ENCODE measurements at places on chromosomes 16 and 17. TPM values are rescaled to one million over a fixed set of nuclear protein-coding genes. Genes with fewer than 3 reads are reported as not detected.
A peak's percentile ranks its signal among the peaks of the same experiment; 100 is the strongest.

- DNase-seq: no peak
Measured at GRCh38 chr16:1772362-1772907, at the start of gene EME2. TSS of gene EME2 (plus strand) at chr16:1772810. CDS start at chr16:1773228, 418 bp downstream.

GRCh38 chr16:50202926-50203624 is 50.0 kb downstream of the TENT4B start:
- DNase-seq: no peak

DNA sequence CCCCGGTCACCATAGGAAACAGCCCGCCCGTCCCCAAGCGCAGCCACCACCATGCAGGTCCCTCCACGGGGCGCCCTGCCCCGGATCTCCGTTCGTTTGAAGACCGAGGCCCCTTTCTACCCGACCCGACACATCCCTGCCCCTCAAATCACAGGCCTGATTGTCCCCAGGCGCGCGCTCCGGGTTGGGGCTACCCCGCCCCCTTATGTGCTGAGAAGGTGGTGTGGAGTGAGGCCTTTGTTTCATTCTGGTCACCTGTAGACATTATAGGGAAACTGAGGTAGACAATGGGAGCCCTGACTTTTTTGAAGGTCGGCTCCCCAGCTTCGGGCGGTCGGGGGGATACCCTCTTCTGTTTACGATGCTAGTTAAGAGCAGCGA is 763 bp upstream of the ACTG1 start:
- DNase-seq: peak; percentile 59

GRCh38 chr17:45775148-45775547 is 9.0 kb upstream of the CRHR1 start:
- no peak for DNase-seq

GRCh38 chr17:74624131-74624530 is 593 bp upstream of the CD300E start:
- no peak for DNase-seq

- DNase-seq: peak; percentile 80
Measured at GRCh38 chr16:70715055-70715858, 29.4 kb upstream of the MTSS2 start.

DNA sequence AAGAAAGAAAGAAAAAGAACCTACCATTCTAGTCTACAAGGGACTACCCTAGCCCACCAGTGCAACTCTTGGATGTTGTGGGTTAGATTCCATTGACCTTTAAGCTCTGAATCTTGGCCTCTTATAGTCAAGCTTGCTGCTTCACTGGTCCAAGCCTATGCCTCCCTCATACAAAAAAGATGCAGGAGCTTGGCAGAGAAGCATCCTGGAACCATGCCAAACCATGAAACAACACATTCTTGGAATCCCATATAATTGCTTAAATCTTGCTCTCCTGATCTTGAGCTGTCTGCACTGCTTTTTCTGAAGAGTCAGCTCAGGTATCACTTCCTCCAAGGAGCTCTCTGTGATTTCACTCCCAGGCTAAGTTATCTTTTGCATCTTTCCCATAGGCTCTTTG is 117.9 kb upstream of the GPR139 start:
- DNase-seq: no peak

GRCh38 chr16:87297918-87298631 is 19.1 kb downstream of the C16orf95 start:
- DNase-seq: no peak

DNA sequence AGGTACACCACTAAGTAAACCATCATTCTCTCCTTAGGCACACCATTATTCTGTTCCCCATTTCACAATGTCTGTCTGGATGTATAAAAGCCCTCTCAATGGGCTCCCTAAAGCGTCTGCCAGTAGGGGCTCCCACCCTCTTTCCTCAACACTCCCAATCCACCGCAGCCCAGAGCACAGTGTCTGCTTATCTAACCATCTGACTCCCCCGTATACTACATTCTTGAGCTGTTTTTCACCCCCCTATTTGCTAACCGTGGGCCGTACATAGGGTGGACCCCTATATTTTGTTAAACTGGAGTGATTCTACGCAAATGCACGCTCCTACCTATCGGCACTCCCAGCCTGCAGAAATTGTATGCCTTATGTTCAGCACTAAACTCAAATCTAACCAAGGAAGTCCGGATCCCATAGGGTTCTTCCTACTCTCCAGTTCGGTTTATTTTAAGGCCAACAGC is 685 bp upstream of the PSMD3 start:
- DNase-seq: no peak

DNA sequence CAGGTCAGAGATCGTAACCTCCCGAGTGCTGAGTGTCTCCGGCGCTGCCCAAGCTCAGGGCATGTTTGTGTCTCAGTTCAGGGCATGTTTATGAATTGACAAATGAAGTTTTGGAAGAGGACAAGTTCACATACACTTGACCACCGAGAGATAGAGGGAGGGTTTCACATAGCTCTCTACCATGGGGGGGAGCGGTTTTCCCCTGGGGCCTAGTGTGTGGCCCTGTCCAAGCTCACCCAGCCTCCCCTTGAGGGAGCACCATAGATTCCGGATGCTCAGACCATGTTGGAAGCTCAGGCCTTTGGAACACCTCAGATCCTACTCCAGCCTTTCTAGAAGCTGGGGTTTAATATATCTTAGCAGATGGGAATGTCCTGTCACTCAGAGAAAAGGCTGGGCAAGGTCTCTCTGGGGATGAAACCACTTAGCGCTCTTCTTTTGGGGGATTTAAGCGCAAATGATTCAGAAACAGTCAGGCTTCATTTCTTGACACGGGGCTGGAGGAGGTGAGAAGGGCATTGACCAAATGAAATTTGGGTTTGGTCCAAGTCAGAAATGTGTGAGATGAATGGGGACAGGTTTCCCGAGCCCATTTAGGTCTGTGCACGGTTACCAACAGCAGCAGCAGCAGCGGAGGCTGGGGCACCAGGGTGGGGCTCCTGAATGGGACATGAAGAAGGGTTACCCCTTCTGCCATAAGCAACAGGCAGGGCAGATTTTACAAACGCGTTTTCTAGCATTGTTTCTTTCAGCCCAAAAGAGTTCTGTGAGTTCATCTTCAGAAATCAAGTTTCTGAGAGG is 96.6 kb downstream of the METRNL start:
- DNase-seq: no peak

DNA sequence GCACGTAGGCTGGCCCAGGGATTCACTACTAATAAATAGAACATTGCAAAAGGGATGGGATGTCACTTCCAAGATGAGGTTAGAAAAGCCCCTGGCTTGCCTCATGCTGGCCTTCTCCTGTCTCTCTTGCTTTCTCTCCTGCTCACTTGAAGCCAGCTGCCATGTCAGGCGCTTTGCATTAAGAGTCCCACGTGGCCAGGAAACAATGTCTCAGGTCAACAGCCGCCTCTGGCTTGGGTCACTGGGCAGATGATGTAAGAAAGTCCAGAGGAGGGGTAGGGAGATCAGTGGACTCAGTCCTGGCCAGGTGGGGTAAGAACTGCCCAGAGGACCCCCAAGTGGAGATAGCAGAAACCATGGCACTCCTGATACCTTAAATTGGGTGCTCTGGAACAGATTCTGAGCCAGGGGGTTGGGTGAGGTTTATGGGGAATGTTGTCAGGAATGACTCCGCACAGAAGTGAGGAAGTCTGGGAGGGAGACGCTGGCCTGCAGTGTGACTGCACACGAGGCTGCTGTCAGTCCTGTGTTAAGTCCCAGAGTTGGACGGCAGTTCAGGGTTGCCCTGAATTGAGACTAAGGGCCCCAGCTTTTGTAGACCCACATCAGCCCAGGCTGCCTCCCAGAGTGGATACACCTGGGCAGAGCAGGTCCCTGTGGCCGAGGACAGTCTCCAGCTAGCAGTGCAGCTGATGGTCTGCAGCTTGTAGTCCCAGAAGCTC is 17.7 kb downstream of the C16orf82 start:
- DNase-seq: no peak

DNA sequence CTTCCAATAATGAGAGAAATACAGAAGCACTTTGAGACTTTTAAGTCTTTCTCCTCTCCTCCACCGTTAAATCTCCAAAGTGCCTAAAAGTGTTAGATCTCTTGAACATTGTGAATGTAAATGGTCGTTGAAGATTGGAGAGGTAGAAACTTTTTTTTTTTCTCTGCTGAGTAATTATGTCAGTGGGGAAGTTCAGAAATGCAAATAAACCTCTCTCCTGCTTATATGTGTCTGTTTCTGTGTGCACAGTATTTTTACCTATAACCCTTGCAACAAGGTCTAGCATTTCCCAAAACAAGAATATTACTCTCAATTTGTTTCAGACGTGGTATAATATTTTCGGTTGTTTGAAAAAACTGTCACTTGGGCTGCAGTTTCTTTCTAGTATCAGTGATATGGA is 833.6 kb upstream of the CDH8 start:
- DNase-seq: no peak

GRCh38 chr16:67862623-67863583 is 9.9 kb upstream of the EDC4 start:
- peak; percentile 76 for DNase-seq

DNA sequence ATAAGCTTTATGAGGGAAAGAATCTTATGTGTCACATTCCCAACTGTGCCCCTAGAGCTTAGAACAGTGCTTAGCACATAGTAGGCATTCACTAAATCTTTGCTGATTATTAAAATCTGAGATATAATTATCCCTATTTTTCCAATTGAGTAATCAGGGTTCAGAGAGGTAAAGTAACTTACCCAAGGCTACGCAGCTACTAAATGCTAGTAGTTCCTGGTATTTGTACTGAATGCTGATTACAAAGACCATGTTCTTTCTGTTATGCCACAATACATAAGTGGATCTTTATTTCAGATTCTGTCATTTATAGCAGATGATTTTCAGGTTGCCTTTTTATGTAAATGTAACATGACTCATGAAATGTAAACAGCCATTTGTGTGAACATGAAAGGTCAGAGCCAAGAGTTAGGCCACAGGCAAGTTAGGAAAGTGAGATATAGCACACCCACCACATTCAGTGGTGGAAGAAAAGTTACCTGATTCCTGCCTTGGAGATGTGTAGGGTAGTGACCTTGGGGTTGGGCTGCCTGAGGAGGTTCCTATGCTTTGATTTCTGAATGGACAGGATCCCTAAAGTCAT is 77.2 kb downstream of the FTO start:
- DNase-seq: no peak

- no peak for DNase-seq
Measured at GRCh38 chr16:85586380-85587104, 26.6 kb upstream of the GSE1 start.

DNA sequence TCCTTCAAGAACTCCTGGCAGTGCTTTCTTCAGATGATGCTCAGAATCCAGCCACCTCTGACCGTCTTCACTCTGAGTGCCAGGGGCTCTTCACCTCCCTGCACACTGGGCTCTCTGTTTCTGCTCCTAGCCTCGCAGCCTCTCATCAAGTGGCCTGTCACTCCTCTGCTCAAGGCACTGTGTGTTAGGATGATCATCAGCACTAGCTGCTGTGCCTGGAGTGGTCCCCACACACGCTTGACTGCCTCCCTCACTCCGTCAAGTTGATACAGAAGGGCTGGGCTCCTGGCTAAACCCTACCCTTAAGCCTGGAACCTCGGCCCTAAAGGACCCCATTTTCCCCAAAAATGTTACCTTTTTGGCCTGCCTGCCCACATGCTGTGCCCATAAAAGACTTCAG is 15.6 kb downstream of the KRT9 start:
- DNase-seq: no peak

DNA sequence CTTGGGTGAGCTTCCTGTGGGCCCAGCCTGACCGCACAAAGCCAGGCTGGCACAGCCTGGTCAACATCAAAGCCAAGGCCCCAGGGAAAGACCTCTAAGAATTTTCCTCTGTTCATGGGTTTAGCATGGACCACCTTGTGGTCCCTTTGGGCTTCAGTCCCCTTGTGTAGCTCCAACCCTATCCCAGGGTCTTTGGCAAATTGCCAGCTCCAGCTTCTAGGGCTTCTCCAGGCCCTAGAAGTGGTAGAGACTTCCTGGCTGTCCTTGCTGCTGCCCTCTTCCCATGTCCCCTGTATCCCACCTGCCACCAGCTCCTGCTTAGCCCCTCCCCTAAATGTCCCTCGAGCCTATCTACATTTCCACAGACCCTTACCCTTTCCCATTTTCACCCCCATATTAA is 9.7 kb upstream of the ITGA3 start:
- DNase-seq: no peak

DNA sequence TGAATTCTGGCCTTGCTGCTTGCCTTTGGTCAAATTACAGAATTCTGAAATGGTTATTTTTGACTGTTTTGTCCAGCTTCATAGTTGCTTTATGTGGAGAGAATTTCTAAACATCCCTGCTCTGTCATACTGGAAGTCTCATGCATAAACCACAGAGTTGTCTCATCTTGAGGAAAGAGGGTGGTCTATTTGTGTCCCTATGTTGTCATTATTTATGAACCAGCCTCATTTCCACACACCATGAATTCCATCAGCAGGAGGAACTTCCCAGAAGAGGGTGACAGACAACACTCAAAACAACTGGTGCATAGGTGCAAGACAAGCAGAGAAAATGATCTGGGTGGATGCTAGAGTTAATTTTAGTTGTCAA is 525.8 kb upstream of the GOT2 start:
- no peak for DNase-seq

DNA sequence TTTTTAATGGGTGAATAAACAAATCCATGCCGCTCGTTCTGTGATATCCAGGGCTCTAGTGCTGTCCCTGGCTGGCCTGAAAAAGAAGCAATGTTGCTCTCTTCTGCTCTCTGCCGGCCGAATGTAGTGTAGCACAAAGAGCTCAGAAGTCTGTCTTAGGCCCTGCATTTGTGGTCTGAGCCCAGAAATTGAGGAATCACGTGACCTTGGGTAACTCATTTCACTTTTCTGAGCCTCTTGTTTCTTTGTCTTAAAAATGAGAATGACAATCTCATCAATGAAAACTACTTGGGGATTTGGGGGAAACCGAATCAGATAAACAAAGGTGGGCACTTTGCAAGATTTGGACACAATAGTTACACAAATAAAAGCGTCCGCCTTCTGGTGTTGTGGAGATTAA is 381.6 kb upstream of the ASIC2 start:
- DNase-seq: peak; percentile 52

- no peak for DNase-seq
Measured at GRCh38 chr16:12311877-12312276, 335.3 kb downstream of the SNX29 start.

- DNase-seq: no peak
Measured at GRCh38 chr16:6498858-6499257, 833.8 kb upstream of the RBFOX1 start.

- peak; percentile 23 for DNase-seq
Measured at GRCh38 chr17:67675481-67675880, 42.3 kb upstream of the NOL11 start.

The UBFD1 gene
- total RNA-seq: 40.1 TPM

The CNGB1 gene
- total RNA-seq: not detected

The KCNJ16 gene
- 0.16 TPM for total RNA-seq

The IRX3 gene
- total RNA-seq: 78.0 TPM

The NUP88 gene
- total RNA-seq: 41.6 TPM

The CDT1 gene
- total RNA-seq: 1.1 TPM

The SPEM2 gene
- not detected for total RNA-seq

The TMEM92 gene
- not detected for total RNA-seq

The TCAP gene
- 6,290 TPM for total RNA-seq

The SOX9 gene
- total RNA-seq: 13.4 TPM

The SYT17 gene
- 0.56 TPM for total RNA-seq

All from heart right ventricle (tissue), 16 donors.